ENCODE measurements at places on chromosomes 4 and X.
A peak's percentile ranks its signal among the peaks of the same experiment; 100 is the strongest.

GRCh38 chr4:165625281-165625680, 246.5 kb downstream of the CPE start:
- no peak for DNase-seq

- no peak for DNase-seq
Observed at GRCh38 chr4:88802138-88802537, 104.5 kb upstream of the NAP1L5 start.

DNA sequence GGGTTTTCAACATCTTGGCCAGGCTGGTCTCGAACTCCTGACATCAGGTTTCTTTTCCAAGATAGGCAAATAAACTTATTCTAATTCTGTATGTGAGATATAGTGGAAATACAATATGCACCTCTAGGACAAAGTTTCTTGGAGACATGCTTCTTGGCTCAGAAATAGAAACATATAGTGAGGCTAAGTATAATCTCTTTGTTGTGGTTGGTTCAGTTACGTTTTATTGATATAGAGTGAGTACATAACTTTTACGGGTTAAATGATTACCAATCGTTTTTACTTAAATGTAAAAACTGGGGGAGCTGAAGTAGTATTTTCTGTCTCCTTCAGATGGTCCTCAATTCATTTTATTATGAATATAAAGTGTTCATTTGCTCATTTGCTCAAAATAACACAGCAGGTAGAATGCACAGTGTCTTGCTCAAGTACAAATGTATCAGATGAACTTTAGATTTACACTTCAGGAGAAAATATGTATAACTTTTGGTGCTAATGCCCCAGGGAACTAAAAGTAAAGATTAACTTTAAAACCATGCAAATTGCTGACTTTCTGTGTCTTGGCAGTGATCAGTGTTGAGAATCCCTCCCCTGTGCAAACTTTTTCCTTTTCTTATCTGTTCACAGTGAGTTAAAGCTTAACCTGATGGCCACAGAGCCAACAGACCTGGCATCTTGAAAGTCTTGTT, 77.6 kb downstream of the AFF1 start:
- no peak for DNase-seq

- DNase-seq, result no peak
Observed at GRCh38 chrX:42188730-42189129, 265.4 kb upstream of the CASK start.

GRCh38 chr4:156976147-156976546, 4.5 kb upstream of the PDGFC start:
- DNase-seq, result peak; percentile 82

DNA sequence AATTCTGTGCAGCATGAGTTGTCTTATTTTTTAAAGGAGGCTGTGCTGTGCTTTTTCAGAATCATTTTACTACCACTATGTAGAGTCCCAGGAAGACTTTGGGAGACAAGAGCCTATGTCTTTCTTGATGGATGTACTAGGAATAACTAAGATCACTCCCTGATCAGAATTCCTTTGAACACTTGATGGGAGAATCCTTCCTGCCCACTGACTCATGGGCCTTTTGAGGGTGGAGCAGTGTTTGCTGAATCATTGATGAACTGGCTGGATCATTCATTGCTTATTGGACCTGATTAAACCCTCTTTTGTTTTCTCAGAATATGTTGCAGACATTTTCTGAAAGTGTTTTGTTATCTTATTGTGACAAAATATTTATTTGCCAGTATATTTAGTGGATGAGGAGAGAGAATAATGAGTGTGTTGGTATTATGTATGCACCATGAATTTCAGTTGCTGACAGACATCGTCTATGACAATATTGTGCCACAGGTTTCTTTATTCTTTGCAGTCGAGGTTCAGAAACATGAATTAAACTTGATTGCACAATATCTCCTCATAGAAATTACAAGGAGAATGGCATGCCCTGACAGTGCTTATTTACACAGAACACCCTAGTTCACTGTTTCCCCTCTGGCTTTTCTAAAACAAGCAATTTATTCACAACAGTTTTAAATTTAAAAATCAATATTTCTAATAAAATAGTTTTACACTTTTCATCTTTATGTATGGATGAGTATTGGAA, 36.3 kb downstream of the POU4F2 start:
- no peak for DNase-seq

DNA sequence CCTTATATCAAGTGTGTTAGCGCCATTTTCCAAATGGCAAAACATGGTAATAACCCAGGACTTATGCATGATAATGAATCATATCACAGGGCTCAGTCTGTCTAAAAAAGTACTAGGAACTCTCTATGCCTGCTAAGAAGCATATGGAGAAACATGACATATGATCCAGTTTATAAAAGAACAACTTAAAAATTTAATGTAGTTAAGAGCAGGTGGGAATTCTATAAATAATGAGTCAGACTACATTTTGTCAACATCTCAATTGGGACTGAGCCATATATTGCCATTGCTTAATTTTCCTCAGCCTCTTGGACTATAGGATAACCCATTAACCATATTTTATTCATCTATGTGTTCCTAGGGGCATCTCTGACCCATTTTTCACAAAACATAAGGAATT, 360.4 kb upstream of the AGA start:
- DNase-seq, result peak; percentile 7

DNA sequence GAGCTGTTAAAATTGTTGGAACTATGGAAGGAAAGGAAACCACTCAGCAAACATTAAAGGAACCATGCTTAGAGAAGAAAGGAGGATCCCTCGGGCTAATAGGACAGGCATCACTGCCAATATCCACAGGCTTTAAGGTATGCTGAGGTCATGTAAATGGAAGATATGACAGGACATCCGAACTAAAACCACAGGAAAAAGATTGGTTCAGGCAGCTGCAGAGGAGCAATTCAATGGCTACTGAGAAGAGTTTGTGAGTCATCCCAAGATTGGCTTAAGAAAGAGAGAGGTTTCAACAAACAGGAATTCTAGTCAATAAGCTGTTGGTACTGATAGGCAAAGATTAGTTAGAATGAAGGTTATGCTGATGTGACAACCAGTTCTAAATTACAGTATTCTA, 106.4 kb upstream of the FAM241A start:
- DNase-seq, result peak; percentile 64

GRCh38 chr4:150546286-150546685, 35.7 kb upstream of the MAB21L2 start:
- no peak for DNase-seq
